ENCODE measurements at places on chromosomes 4 and X.
A peak's percentile ranks its signal among the peaks of the same experiment; 100 is the strongest.

- no peak for DNase-seq
These were observed 50.6 kb upstream of the EDA start for GRCh38 chrX:69565247-69565815.

- DNase-seq, result no peak
These were observed 220.1 kb upstream of the STK26 start for GRCh38 chrX:131802836-131803626.

- no peak for DNase-seq
These were observed 24.8 kb upstream of the ACSL1 start for GRCh38 chr4:184850431-184851199.

DNA sequence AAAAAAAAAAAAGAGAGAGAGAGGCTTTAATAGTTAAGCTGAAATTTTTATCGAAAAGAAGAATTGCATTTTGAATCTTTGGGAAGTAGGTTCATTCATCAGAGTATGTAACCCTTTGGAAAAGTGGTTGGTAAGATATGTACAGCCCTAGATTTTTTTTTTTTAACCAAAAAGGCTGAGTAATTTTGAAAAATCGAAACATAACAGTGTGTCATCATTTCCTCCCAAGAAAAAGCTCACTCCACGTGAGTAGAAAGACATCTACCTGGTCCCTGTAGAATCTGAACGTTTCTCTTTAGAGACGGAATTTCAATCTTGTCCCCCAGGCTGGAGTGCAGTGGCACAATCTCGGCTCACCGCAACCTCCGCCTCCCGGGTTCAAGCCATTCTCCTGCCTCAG lies 16.2 kb downstream of the SHOX start:
- no peak for DNase-seq

- DNase-seq, result no peak
These were observed 19.9 kb downstream of the SEPTIN11 start for GRCh38 chr4:76969495-76969894.

- no peak for DNase-seq
These were observed 120.9 kb downstream of the MBNL3 start for GRCh38 chrX:132367984-132368383.

DNA sequence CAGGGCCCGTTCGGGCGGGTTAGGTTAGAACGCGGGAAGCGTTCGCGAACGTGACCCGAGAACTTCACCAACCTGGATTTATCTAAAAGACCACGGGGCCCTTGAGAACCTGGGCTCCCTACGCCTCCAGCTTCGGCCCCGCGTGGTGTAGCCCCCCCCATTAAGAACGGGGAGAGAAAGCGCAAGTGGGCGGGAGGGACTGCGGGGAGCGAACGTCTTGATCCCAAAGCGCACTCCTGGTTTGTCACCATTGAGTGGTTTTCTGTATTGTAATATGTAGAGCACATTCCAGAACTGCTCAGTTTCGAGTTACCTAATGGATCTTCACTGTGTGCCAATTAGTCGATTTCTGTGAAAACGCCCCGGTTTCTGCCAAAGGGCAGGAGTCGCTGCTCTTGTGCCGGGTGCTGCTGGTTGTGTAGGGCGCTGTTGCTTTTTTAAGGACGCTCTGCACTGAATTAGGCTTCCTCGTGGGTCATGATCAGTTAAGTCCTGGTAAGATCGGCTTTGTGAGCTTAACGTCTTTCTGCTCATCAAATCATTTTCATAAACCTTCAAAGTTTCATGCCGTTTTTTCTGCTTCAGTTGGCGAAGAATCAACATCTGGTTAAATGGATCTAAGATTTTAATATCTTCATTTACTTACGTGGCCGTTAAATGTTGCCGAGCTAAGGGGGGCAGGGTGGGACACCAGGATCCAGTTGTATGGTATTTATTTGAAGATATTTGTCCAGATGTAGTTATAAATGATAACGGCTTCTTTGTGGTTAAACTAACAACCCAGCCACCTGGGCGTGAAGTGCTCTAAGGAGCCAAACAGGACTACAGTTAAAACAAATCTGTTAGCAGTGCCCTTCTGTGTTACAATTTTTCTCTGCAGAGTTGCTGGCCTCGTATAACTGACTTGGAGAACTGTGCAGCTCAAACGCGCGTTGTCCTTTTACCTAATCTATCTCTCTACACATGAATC lies 809 bp downstream of the MND1 start:
- DNase-seq, result peak; percentile 83

DNA sequence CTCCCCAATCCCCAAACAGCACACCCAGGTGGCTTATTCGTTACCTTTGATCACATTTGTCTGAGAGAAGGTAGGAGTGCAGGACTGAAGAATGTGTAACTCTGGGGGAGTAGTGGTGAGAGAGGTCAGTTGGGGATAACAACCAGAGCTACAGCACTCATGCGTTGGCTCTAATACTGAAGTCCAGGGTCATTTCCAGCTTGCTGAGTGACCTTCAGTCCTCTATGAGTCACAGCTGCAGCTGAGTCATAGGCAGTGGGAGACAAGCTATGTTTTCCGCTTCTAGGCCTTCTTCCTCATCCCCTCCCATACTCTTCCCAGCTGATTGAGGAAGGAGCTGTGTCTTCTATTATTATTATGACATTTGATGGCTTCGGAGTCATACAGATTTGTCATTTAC lies 31.6 kb upstream of the CT47C1 start:
- DNase-seq, result peak; percentile 1

- no peak for DNase-seq
These were observed 36.4 kb downstream of the TMEM154 start for GRCh38 chr4:152643153-152644035.

- DNase-seq, result no peak
These were observed 5.8 kb downstream of the GTPBP6 start for GRCh38 chrX:312621-313331.

DNA sequence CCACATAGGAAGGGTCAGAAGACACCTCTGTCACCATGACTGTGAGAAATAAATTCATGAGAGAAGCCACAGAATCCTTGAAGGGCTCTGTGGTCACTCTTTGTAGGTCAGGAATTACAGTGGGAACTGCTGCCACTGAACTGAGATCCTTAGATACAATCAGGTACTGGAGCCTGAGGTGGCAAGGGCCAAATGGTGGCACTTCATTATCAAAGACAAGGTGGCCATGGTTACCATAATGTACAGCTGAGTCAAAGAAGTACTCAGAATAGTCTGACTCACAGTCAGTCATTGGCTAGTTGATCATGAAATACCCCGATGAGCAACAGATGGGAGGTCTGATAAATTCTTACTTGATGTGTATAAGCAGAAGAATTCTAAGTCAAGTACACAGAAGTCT lies 131.9 kb downstream of the RTL3 start:
- no peak for DNase-seq

- DNase-seq, result peak; percentile 87
These were observed 38.4 kb downstream of the PSAPL1 start for GRCh38 chr4:7396186-7396910.

DNA sequence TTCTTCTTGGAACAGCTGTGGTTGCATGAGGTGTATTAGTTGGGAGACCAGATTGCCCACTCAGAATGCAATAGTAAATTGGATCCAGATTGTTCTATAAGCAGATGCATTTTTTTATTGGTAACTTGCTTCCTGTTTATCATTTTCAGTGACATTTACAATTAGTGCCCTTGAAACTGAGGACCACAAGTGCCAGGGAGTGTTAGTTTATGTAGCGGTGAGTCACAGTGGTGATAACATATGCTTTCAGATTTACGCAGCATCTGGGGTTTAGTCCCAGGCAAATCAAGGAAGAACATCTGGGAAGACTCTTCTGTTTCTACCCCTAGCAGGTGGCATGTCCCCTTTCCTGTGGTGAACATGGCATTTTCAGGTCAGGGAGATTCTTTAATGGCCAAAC lies 24.1 kb downstream of the FRMPD4 start:
- DNase-seq, result no peak

- no peak for DNase-seq
These were observed 8.1 kb downstream of the RPL9 start for GRCh38 chr4:39450618-39451017.

- DNase-seq, result no peak
These were observed 351.7 kb upstream of the NOCT start for GRCh38 chr4:138663883-138664282.

DNA sequence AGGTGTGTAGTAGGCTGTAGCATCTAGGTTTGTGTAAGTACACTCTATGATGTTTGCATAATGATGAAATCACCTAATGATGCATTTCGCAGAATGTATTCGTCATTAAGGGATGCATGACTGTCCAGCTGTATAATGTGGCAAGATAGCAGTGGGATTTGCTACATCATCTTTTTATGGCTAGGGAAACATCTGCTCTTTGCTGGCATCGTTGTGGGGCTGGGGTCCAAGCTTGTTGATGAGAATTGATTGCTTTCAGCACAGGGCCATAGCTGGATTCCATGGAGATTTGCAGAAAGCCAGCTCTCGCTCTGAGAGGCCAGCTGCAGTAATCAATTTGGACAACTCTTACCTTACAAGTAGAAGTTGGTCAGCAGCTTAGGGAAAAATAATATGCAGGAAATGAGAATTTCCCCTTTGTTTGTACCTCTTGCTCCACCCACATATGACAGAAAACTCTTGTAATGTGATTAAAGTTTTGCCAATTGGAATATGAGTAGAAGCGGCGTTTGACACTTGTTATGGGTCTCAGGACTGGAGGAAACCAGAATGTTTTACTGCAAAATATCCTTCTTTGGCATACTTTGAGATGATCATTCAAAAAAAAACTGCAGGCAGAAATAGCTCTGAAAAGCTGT lies 310.5 kb downstream of the RAPGEF2 start:
- DNase-seq, result peak; percentile 42

- no peak for DNase-seq
These were observed 107.5 kb upstream of the ACSL4 start for GRCh38 chrX:109840585-109840984.

DNA sequence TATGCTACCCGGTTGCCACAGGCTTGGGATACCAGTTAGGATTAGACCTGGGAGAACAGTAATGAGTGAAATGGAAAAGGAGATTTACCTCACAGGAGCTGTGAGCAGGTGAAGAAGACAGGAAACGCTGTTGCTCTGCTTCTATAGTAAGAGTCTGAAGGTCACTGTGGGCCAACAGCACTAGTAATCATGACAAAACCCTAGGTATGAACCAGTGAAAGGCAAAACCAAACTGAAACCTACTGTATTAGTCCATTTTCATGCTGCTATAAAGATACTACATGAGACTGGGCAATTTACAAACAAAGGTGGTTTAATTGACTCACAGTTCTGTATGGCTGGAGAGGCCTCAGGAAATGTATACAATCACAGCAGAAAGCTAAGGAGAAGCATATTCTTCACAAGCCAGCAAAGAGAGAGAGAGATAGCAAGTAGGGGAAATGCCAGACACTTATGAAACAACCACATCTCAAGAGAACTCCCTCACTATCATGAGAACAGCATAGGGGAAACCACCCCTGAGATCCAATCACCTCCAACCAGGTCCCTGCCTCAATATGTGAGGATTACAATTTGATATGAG lies 736.7 kb upstream of the INTU start:
- DNase-seq, result no peak

DNA sequence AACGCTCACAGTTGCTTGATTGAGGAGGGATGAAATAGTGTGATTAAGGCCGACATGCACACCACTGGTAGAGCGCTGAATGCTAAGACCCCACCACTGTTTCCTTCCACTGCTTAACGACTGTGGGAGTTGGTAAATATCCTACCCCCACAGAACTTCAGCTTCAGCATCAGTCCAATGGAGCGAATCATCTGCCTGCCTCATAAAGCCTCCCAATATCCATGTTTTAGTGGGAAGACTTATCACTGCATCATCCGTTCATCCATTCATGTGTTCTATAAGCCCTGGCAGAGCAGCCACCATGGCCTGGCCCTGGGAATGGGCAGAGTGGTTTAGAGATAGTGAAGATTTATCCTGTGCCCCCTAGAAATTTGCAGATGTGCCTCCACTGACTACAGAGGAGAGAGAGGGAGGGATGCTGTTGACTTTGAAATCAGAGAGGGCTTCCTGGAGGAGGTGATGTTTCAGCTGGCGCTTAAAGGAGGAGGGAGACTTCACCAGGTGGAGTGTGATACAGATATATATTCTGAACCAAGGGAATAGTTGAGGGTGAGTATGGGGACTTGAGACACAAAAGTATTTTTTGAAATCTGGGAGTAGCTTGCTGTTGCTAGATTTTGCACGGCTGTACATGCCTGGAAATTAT lies 71.9 kb upstream of the STX18 start:
- no peak for DNase-seq

GRCh38 chr4:185740471-185740873 lies 71.5 kb downstream of the SORBS2 start:
- no peak for DNase-seq

DNA sequence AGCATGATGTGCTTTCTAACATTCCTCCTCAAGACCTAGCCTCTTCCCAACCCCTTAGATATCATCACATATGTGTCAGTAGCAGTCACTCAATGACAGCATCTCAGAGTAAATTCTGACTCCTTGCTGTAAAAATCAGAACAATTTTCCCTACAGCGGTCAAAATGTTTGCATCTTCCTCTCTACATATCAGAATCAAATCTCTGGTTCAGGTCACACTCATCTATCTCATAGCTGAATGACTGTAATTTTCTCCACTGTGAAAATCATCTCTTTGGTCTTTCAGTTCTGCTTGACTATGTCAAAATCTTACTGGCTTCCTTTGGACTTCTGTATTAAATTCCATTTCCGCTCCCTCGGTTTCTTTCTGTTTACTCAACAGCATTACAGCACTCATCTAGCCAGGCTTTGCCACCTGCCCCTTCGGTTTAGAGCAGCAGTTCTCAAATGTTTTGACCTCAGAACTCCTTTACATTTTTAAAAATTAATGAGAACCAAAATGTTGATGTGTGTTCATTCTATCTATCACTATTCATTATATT lies 57.3 kb downstream of the AGA start:
- peak; percentile 68 for DNase-seq

DNA sequence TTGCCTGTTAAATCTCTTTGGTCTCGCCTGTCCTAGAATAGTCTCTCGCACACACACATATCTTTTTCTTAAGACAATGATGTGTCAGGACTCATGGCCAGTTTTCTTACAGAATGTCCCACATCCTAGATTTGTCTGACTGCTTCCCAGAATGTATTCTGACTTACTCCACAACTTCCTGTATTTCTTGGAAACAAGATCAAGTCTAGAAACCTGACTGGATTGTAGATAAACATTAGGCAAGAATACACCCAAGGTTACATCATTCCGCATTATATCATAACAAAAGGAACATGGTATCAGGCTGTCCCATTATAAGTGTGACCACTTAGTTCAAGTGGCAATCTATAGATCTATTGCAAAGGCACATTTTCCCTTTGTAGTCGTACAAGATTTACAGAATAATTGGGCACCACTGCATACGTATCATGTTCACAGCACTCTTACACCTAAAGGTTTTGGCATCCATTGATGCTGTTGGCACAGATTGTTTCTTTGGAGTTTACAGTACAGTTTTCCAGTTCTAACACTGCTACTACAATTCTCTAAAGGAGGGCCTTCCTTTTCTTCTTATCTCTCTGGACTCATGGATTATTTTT lies 56.4 kb downstream of the FBXW7 start:
- DNase-seq, result no peak

- DNase-seq, result no peak
These were observed 6.8 kb upstream of the SLC25A6 start for GRCh38 chrX:1398431-1399340.

GRCh38 chr4:176584031-176584606 lies 208.6 kb downstream of the VEGFC start:
- DNase-seq, result no peak

GRCh38 chrX:530726-531610 lies 99.6 kb upstream of the SHOX start:
- no peak for DNase-seq

All from eye (tissue), 1 donor.